ENCODE measurements at places on chromosomes 12 and 14.

DNA sequence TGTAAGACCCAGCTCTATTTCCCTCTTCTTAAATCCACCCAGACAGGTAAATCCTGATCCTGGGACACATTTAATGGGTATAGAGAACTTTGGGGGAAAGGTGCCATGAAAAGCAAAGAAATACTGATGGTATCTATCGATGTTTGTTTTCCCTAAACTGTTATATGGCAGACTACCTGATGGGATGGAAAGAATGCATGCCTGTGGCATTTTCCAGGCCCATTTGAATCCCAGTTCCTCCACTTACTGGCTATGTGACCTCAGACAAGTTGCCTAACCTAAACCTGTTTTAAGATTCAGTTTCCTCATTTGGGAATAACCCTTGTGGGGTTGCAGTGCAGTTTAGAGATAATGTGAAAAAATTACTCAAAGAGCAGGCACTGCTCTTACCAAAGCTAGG, 404.5 kb downstream of the FUT8 start:
- no peak for DNase-seq

- DNase-seq: no peak
Measured at GRCh38 chr12:118649765-118650585, 273.6 kb downstream of the SUDS3 start.

DNA sequence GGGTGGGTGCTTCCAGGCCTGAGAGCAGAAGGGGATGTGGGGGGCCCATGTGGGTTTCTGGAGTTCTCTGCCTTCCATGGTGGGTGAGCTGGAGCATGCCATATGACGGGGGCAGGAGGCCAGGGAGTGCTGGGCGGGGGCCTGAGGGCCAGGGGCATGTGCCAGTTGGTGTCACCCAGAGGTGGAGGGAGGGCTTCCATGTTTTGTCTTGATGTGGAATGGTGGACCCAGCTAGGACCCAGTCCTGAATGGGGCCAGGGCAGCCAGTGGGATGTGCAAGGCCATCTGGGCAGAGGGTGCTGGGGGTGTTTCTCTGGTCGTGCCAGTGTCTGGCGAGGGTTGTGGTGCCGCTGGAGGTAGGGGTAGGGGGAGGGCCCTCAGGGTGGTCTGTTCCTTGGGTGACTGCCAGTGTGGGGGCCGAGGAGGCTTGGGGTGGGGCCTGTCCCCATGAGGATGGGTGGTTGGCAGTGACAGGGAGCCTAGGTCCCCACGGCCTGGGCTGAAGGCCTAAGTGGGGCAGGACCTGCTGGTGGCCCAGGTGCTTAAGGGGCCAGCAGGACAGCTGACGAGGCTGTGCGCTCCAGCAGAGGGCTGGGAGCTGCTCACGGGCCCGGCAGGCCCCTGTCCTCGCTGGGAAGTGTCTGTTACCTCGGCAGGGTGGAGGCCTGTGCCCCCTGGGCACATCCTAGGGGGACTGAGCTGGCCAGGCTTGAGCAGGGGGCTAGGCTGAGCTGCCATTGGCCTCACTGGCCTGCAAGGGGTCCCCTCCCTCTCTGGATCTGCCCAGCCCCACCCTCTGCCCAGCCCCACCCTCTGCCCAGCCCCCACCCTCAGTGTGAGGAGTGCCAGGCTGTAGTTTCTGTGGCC, 26.8 kb downstream of the CEP170B start:
- DNase-seq: no peak

DNA sequence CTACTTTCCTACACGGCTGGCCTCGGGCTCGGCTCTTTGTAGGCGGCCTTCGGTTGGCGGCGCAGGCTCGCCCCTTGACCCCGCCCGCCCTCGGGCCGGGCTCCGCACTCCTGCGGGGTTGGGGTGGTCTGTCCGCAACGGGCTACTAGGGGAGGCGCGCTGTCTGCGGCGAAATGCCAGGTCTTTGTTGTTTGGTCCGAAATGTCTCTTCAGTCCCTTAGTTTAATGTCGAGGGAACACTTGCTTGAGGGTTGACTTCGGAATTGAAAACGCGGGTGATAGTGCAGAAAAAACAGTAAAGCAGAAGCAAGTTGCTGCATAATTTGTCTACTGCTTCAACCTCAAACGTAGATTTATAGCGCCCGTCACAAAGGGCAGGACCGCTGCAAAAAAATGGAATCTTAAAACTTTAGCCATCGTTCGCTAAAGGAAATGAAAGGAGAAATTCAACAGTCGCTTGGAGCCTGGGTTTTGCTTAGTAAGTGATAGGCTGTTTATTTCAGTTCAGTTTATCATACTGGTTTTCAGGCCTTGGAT, 390 bp downstream of the JKAMP start:
- DNase-seq: no peak

DNA sequence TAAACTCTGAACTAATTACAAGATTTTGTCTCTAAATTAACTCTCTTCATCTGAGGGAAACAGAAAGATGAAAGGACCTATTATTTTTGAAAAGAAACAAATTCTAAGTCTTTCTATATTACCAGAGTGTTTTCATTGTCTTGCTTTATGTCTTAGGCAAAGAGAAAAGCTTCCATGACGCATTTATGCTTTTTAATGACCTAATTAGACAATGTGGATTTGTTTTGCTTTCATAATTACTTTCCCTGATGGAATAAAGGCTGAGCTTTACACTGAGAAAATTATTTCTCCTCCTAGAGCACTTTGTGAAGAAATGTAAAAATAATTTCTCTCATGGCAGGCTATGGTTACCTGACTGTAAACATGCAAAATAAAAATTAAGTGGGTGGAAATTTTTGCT, 138.0 kb upstream of the SLCO1C1 start:
- DNase-seq: no peak

- no peak for DNase-seq
Measured at GRCh38 chr12:104312654-104313053, 9.1 kb downstream of the EID3 start.

GRCh38 chr14:85687456-85687855, 157.5 kb downstream of the FLRT2 start:
- DNase-seq: no peak
